Muscle of back (tissue), 13 donors: ENCODE measurements at places on chromosomes 5 and 9. TPM values are rescaled to one million over a fixed set of nuclear protein-coding genes. Genes with fewer than 3 reads are reported as not detected.

The CERCAM gene
- polyA plus RNA-seq = 79.3 TPM

DNA sequence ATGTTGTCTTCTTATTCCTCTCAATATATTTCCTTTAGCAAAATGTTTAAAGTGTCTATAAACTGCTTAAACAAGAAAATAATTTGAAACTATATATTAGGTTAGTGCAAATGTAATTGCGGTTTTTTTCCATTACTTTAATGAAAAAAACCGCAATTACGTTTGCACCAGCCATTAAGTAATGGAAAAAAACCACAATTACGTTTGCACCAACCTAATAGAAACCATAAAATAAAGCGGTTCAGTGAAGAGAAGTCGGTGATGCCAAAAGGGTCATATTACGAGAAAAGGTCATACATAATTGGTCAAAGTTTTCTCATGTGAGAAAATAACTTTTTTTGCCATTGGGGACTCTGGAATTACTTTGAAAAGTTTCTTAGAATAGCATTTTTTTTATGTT is 385.6 kb upstream of the ST8SIA4 start:
- DNase-seq = no peak

DNA sequence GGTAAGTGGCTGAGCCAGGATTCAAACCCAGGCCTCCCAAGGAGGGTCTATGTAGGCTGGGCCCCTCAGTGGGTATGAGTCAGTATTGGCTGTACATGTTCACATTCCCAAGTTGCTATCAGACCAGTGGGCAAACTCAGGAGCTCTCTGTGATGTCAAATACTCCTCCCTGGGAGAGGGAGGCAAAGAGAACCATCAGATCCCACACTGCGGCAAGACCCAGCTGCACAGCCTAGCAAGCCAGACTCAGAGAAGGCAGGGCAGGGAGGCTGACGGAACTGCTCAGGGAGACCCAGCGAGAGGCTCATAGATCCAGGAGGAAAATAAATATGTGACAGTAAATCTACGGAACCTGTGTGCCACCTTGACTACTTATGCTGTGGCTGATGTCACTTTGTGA is 42.6 kb upstream of the SAP30L start:
- no peak for DNase-seq

- DNase-seq = no peak
Observed at GRCh38 chr5:61283471-61283870, 48.6 kb upstream of the ZSWIM6 start.

DNA sequence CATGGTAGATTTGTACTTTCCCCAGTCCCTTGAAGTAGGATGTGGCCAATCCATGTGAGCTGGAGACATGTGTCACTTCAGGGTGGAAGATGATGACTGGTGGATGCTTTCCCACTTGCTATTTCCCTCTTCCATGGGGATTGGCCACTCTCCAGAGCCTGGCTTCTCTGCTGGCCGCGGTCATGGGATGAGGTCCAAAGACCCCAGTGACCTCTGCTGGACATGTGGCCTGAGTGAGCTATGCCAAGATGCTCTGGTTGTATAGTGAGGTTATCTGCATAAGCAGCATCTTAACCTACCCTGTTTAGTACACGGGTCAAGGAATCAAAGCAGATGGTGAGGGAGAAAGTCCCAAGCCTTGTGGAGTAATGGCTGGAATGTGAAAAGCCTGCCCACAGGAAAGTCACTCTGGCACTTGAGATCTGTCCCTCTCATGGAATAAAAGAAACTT is 47.1 kb downstream of the SH3PXD2B start:
- DNase-seq = peak; percentile 58

DNA sequence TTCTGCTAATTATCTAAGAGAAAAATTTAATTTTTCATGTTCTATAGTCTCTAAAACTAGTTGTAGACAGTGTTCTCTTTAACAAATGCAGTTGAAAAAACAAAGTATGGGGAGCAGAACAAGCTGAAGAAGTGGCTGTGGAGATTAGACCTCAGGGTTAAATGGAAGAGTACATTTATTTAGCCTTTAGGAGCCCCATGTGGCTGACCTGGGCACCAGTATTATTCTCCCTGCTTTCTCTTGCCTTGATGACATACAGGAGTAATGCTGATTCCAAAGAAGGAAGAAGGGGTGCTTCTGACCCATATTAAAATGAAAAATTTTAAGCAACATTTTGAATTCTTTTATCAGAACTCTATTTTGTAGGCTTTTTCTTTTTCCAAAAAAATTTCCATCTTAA is 312.3 kb upstream of the RIOK2 start:
- DNase-seq = no peak

GRCh38 chr9:80926611-80927010 is 762.7 kb downstream of the TLE1 start:
- no peak for DNase-seq

- no peak for DNase-seq
Observed at GRCh38 chr9:116057371-116057770, 96.2 kb upstream of the PAPPA start.

- DNase-seq = no peak
Observed at GRCh38 chr5:18553269-18553668, 919.0 kb downstream of the TAF11L14 start.

- DNase-seq = no peak
Observed at GRCh38 chr5:44868541-44868940, 59.8 kb downstream of the MRPS30 start.

- DNase-seq = no peak
Observed at GRCh38 chr9:123375469-123376132, 19.6 kb downstream of the CRB2 start.

GRCh38 chr5:138461343-138462125 is 3.7 kb upstream of the EGR1 start:
- DNase-seq = no peak

The ACOT12 gene
- polyA plus RNA-seq = not detected

DNA sequence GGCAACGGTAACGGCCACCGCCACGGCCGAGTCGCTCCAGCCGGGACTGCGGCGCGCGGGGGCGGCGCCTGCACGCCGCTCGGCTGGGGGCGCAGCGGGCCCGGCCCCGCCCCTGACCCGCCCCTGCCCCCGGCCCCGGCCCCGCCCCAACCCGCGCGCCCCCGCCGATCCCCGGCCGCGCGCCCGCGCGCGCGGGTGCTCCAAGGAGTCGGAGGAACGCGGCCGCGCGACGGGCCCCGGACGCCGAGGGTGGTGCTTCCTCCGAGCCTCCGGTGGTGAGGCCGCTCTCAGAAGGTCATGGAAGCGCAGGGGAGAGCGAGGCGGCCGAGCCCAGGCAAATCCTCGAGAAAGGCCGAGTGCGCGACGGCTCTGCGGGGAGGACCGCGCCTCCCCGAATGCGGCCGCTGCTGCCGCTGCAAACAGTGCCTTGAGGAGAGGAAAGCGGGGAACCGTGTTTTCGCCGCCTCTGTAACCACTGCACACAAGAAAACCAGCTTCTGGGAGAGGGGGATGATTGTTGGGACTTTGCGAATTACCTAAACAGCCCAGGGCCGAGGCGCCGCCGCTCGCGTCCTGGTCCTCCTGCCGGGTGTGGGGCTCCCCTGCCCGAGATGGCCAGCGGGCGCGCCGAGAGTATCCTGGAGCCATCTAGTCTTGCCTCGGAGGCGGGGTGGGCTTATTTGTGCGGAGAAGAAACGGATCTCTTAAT is at the start of gene LIFR:
Gene LIFR (minus strand): TSS at position 48 of the 709 bp plus-strand sequence. CDS start 25,999 bp downstream, outside the sequence.
- DNase-seq = peak; percentile 85

The ORM2 gene
- not detected for polyA plus RNA-seq

DNA sequence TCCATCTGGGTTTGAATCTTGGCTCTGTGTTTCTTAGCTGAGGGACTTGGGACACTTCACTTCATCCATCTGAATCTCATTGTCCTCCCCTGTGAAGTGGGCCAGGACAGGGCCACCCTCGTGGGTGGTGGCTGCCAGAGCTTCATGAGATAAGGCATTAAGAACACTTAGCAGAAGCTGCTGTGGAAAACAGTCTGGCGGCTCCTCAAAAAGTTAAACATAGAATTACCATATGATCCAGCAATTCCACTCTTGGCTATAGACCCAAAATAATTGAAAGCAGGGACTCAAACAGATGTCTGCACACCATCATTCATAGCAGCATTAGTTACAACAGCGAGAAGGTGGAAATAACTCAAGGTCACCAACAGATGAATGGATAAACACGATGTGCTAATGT is 42.4 kb upstream of the GGTA1 start:
- peak; percentile 68 for DNase-seq

GRCh38 chr5:86806206-86806605 is 188.5 kb downstream of the COX7C start:
- no peak for DNase-seq

- no peak for DNase-seq
Observed at GRCh38 chr9:110844121-110844520, 175.5 kb downstream of the MUSK start.

The BAAT gene
- 0.52 TPM for polyA plus RNA-seq

The OMD gene
- polyA plus RNA-seq = 5.0 TPM

The ADRA1B gene
- polyA plus RNA-seq = 0.35 TPM

GRCh38 chr5:148469501-148469935 is 85.8 kb downstream of the FBXO38 start:
- DNase-seq = no peak

DNA sequence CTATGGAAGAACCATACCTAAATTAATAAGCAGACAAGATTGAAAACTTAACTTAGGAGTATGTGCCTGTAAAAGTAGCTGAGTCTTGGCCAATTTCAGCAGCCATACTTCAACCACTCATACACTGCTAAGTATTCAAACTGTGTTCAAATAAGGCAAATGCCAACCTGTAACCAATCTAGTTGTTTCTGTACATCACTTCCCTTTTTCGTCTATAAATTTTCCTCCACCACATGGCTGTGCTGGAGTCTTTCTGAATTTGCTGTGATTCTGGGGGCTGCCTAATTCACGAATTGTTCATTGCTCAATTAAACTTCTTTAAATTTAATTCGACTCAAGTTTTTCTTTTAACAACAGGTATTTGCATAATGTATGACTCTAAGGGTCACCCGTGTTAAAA is 184.4 kb downstream of the PLK2 start:
- no peak for DNase-seq

- no peak for DNase-seq
Observed at GRCh38 chr5:106417163-106417562, 1253.6 kb downstream of the EFNA5 start.

DNA sequence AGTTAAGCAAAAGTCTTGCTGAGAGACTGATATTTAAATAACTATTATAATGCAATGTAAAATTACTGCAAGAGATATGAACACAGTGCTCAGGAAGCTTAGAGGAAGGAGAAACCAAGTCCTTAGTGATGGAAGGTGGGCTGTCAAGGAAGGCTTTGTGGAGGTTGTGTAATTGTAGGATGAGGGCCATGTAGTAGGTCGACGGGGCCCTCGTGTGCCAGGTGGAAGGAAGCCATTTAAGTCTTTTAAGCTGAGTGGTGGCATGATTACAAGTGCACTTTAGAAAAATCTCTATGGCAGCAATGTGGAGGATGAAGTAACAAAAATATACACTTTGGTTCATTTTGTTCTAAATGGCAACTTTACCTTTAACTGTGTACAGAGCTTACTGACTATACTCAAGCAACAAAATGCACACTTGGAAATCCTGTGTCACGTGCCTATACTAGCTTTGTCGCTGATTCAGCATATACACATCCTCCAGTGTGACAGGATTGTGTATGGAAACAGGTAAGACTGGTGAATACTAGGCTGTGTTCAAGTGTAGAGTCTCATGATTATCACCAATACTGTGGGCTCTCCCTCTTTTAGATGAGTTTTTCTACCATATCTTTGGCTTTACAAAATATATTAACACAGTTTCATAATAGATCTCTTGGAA is 78.6 kb downstream of the TMC1 start:
- no peak for DNase-seq

DNA sequence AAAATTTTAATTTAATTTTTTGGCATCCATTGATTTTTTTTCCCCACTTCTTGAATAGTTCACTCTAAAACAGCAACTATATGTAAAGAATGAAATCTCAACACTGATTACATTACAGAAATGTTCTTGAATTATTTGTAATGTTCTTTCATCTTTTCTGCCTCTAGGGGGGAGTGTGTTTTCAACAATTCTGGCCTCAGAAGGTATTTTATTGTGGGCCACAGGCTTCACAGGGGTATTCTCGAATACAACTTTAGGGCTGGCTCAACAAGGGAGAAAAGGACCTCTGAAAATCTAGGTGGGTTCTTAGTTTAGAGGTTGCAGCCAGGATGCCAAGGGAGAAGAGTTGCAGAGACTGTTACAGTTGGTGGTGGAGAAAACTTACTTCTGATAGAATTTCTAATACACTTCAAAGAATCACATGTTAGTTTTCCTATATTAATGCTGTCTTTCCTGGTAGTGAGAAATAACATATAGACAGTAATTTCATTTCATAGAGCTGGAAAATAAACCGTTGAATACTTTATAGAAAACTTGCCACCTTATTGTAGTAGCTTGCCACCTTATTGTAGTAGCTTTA is 3.6 kb upstream of the NPR3 start:
- no peak for DNase-seq

- no peak for DNase-seq
Observed at GRCh38 chr9:111190347-111190746, 139.7 kb downstream of the OR2K2 start.

The PCDHGC4 gene
- 1.6 TPM for polyA plus RNA-seq

The UHRF2 gene
- polyA plus RNA-seq = 29.0 TPM

The BRD3OS gene
- 9.3 TPM for polyA plus RNA-seq

DNA sequence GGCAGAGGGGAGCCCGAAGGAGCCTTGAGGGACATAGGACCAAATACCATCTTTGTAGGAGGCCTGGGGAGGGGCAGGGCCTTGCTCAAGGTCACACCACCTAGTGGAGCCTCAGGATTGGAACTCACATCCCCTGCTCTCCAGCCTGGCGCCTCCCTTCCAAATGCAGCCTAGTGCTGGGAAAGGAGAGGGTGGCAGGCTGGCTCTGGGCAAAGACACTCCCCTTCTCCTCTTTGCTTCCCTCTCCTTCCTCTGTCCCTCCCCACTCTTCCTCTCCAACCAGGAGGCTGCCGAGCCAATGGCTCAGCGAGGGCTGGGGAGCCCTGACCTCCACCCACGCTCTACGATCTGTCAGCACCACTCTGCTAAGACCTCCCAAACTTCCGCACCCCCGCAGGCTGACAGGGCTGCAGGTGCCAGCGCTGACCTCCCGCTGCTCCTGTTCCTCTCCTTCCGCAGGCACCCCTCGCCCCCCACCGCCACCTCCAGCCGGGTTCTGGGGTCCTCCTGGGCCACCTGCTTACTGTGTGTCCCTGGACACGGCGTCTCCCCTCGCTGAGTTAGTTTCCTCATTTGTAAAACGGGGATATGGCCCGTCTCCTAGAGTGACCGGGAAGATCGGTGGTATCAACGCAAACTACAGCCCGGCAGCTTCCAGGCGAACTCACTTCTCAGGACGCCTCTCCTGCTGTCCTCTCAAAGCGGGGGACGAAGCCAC is 52.9 kb downstream of the C9orf50 start:
- no peak for DNase-seq

GRCh38 chr5:73887688-73888087 is 261.7 kb downstream of the ARHGEF28 start:
- DNase-seq = no peak
